Activated CD4-positive, alpha-beta T cell treated with anti-CD3 and anti-CD28 coated beads, Interleukin-10, Interleukin-2, amounts not matched to agents 100 ng/mL and 50 ng/mL, durations not matched to agents 16 hours and 8 hours (primary cell): ENCODE measurements at places on chromosomes 4 and X.
A peak's percentile ranks its signal among the peaks of the same experiment; 100 is the strongest.

- peak; percentile 47 for DNase-seq
Measured at GRCh38 chr4:122758033-122758432, 25.5 kb downstream of the BBS12 start.

DNA sequence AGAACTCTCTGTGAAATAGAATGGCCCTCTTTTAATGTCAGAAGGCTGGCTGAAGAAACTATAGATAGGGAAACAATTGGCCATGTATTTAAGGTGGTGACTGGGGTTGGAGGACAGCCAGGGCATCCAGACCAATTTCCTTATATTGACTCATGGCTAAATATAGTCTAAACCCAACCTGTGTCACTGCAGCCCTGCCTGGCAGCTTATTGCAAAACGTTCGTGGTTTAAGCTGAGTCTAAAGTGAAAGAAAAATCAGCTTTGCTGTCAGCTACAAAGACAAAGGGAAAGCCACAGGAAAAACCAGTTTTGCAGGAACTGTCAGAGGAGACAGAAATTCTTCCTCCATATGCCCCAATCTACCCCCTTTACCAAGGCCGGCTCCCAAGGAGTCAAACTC, 902.8 kb upstream of the NDST4 start:
- DNase-seq, result no peak

DNA sequence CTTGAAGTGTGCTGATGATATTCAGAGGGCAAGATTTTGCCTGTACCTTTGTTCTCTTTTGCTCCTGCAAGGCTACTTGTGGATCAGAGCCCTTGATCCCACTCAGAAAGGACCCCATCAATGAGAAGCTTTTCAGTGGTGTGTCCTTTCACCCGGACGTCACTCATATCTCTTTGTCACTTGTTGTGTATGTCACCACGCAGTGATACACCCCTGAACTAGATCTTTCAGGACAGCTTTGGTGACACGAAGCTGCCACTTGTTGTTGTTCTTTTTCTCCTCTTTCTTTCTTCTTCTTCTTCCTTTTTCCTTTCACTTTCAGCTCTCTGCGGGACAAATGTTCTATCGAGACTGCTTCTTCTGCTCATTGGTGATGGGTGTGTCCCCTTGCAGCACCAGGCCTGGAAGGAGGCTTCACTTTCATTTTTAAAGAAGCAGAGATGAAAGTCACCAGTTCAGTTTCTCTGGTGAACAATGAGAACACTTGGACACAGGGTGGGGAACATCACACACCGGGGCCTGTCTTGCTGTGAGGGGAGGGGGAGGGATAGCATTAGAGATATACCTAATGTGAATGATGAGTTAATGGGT, 83.6 kb downstream of the NBDY start:
- DNase-seq, result peak; percentile 72

DNA sequence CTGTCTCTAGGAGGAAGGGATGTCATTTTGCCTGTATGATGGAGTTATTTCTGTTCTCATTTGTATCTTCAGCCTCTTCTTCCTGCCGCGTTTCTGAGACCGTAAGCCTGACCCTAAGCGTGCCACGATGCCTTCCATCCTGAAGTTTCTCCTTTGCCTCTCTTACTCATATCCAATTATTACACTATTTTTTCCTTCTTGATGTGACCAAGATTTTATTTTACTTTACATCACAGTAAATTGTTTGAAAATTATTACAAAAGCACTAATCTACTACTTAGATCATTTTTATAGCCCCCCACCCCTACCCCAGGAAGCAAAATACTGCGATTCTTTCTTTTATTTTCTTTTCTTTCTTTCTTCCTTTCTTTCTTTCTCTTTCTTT, 95.0 kb downstream of the RAPGEF2 start:
- DNase-seq, result no peak

- no peak for DNase-seq
Measured at GRCh38 chrX:134742573-134742972, 84.3 kb upstream of the PLAC1 start.

- no peak for DNase-seq
Measured at GRCh38 chr4:35793045-35793722, 451.1 kb downstream of the ARAP2 start.

GRCh38 chrX:49155243-49155899, 7.2 kb upstream of the MAGIX start:
- peak; percentile 54 for DNase-seq

DNA sequence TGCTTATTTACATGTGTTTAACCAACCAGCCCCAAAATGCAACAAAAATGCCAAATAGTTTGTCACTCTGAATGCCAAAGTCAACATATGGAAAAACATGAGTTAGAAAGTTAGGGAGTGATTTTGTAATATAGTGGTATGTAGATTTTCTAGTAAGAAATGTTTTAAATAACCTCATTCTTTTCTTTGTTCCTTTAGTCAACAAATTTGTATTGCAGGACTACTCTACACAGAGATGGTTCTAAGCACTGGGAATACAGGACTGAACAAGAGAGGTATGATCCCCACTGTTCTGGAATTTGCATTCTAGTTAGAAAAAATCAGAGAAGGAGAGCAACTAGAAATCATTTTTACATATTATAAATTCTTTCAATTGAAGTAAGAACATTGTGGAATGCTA, 218.8 kb upstream of the ANXA10 start:
- DNase-seq, result no peak

DNA sequence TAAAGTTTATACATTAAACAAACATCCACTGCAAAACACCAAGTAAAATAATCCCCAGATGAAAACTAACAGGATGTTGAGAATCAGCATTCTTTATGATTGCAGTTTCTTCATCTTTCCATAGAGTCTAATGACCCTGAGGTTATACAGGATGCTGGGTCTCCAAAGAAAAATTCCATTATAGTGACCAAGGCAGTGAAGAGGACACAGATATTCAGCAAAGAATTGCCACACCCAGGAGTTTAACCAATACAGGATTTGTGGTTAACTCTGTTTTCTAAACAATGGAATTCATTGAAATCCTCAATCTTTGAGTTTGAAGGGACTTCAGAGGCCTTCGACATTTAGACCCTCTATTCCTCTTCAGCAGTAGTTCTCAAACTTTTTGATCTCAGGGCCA, 76.2 kb upstream of the ESX1 start:
- DNase-seq, result no peak

- no peak for DNase-seq
Measured at GRCh38 chr4:85812776-85813175, 337.8 kb downstream of the ARHGAP24 start.

DNA sequence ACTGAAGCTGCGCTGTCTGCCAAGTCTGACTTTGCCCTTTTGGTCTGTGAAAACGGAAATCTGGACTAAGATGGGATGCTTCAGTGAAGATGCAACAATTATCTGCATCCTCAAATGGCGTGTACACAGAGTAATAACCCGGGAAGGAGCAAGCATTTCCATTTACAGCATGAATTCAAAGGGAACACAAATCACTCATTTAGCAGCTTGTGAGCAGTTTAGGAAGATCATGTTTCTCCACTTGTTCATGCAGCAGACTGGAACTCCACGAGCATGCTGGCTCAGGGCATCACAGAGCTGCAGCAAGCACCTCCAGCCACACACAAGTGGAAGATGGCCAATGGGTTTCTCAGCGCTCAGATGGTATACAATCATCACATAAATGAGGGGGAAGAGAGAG, 175.5 kb downstream of the NLGN4X start:
- no peak for DNase-seq

DNA sequence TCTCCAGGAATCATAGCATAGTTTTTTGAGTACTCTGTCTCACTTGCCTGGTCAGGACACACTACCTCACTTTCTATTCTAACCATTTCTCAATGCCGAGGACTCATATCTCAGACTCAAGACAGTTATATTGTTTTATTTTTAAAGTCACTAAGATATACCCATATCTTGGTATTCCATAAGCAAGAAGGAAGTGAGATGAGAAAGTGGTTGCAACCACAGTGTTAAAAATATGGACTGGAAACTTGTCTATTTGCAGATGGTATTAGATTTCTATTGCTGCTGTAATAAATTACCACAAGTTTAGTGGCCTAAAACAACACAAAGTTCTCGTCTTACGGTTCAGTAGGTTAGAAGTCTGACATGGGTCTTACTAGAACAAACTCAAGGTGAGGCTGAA, 344.8 kb upstream of the MAGEB2 start:
- DNase-seq, result no peak

- DNase-seq, result no peak
Measured at GRCh38 chrX:41381685-41382084, 47.7 kb downstream of the DDX3X start.

GRCh38 chrX:115588179-115588578, 27.2 kb downstream of the PLS3 start:
- no peak for DNase-seq

DNA sequence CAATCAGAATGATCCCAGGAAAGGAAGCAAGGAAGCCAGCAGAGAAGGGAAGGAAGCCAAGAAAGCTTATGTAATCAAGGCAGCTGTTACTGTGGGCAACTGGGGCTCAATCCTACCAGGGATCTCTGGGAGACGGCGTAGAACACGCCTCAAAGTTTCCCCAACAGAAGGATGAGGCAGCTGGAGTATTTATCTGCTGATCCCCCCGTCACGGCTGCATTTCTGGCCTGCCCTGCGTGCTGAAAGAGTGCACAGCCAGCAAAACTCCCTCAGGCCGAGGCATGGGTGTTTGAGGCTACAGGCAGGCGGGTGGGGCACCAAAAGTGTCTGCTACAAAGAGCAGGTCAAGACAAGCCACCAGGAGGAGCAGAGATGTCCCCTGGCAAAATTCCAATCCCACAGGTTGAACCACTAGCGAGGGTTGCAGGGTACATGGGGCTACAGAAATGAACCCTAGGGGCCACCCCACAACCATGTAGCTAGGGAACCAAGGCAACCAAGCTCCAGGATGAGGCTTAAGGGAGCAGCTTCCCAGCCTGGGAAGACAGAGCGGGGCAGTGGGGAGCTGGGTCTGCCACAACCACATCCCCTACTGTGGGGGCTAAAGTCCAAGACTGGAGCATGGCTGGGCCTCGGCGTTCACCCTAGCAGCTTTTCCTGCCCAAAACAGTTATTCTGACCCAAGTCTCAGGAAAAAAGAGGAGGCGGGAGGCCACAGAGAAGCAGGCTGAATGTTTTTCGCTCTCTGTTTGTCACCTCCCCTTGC, 113.4 kb downstream of the BCOR start:
- no peak for DNase-seq

- no peak for DNase-seq
Measured at GRCh38 chrX:31154946-31155345, 83.1 kb upstream of the FTHL17 start.

DNA sequence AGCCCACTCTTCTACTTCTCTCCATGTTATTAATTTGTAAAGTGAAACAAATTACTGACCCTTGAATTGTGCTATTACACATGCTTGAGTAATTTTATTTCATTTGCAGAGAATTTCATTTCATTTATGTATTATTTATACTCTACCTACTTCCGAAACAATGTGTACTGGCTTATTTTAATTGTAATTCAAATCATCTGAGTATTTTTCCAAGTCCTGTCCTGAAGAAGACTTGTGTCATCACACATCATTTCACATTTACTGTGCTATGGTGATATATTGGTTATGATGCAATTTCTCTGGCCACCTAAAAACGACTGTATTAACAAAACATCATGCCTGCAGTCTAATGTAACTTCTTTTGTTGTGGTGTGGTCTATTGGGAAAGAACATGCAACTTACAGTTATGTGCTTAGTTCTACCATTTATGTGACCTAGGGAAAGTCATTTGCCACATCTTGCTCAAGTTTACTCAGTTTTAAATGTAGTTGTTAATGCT, 384.5 kb downstream of the RPA4 start:
- DNase-seq, result no peak

DNA sequence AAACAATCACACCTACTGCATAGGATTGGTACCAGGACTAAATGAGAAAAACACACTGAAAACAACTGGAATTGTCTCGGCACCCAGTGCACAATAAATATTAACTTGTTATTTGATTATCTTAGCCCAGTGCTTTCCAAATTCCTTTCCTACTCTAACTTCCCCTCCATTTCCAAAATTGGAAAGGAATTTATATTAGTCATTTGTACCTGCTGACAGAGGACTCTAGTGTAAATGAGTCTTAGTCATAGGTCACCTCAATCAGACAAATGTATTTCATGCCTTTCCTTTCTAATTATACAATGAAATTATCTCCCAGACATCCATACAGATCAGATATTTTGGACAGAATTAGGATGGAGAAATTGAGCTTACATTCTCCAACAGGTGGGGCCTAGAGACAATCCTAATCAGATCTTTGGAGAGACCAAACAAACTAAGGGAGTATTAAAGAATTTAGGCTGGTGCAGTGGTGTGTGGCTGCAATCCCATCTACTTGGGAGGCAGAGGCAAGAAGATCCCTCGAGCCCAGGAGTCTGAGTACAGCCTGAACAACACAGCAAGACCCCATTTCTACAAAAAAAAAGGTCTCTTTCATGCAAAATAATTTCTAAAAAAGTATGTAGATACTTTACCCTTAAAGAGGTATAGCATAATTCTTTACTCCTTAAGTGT, 10.1 kb downstream of the SH3D19 start:
- DNase-seq, result no peak

DNA sequence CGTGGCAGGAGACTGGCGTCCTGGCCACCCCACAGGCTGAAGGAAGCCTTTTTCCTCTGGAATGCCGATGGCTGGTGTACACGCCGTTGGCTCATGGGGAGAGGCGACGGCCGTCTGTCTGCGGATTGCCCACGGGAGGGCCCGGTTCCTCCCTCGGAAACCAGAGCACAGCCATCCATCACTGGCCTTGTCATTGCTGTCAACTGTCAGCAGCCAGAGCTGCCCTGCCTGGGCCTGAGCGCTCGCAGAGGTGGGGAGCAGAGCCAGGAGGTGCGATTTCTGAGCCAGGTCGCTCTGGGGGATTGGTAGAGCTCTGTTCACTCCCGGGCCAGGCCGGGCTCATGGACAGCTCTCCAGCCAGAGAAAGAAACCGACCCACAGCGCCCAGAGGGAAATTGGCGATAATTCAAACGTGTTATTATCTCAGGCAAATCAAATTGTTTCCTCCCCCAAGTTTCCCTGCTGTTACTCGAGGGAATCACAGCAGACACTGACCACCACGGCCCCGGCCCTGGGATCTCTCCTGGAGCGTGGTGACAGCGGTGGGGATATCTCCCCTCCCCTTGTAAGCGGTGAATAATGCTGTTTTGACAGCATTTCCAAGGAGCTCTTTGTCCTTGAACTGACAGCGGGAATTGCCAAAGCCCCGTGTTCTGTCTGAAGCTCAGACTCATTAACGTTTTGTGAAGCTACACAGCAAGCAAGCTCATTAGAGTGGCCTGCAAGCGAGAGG, 220.9 kb upstream of the PSAPL1 start:
- no peak for DNase-seq
